ENCODE measurements at places on chromosomes 2 and 18.
A peak's percentile ranks its signal among the peaks of the same experiment; 100 is the strongest.

DNA sequence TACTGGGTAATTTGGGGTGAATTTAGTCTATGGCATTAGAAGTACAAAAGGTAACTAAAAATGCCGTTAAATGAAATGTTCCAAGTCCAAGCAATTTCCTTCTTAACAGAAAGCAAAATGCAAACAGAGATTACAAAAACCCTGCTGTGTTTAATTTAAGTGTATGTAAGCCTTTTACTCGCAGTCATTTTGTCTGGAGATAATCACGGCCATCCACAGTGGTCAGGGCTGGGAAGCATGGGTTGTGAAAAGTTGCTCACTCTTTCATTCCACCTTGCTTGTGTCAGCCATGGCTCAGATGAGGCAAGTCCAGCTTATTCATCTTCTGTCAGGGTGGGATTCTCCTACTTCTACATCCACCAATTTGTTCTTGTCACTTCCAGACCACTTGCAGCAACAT is 983.6 kb upstream of the ZEB2 start:
- no peak for DNase-seq

GRCh38 chr2:156695020-156695419 is 258.8 kb downstream of the GPD2 start:
- DNase-seq, result no peak

- no peak for DNase-seq
These were observed 74.2 kb upstream of the MC4R start for GRCh38 chr18:60446821-60447220.

DNA sequence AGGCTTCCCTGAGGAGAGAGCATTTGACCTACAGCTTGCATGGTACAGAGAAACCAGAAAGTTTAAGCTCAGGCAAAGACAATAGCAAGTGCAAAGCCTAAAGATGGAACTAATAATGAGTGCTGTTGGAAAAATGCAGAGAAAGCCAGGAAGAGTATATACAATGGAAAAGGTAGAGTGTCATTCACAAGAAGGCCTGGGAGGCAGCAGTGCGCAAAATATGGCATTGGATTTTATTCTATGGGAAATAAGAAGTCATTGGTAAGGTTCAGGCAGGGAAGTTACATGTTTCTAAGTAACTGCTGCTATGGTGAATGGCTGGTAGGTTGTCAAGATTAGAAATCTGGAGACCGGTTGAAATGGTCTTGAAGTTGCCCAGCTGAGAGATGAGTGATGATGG is 2167.3 kb upstream of the CELF4 start:
- no peak for DNase-seq

- DNase-seq, result peak; percentile 40
These were observed 188.1 kb downstream of the ZEB2 start for GRCh38 chr2:144331674-144332355.

DNA sequence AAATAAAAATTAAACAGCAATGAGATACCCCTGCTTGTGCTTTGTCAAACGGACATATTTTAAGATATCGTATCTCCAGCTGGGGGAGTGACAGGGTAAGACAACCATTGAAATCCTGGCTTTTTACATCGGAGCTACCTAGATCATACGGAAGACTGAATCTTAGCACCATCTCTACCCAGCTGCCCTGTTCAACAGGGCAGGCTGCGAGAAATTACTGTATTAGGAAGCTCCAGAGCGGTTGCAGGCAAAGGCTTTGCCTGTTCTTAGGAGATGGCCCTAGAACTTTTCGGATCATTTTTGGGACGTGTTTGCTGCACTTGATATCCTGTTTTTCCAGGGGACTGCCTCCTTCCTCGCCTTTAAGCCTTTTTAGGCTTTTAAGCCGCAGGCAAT is 2.0 kb upstream of the PRKCE start:
- no peak for DNase-seq

DNA sequence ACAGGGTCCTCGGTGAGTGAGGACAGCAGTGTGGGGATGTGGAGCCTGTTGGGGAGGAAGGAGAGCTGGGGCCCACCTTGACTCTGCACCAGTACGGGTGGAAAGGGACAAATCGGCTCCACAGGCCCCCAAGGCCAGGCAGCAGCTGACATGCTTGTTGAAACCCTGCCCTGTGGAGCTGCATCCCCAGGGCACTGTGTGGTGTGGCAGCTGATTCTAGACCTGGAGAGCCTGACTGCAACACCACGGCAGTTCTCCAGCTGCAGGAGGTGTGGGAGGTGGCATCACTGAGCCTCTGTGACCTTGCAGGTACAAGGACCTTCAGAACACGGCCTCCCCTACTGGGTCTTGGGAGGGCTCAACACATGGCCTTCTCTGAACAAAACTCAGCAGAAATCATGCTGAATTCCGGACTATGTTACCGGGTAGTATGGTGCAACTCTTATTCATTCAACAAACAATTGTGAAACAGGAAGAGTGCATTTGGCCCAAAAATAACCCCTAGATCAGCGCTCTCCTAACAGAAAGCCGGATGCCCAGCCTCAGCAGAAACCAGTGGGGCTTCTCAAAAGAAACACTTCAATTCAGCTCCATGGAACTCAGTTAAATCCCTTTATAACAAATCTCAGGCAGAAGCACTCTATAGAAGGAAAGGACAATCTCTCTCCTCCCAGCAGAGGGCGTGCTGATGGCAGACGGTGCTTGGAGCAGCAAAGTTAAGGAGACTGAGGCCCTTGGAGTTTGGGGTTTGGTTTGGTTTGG is 104.4 kb upstream of the SALL3 start:
- DNase-seq, result no peak

DNA sequence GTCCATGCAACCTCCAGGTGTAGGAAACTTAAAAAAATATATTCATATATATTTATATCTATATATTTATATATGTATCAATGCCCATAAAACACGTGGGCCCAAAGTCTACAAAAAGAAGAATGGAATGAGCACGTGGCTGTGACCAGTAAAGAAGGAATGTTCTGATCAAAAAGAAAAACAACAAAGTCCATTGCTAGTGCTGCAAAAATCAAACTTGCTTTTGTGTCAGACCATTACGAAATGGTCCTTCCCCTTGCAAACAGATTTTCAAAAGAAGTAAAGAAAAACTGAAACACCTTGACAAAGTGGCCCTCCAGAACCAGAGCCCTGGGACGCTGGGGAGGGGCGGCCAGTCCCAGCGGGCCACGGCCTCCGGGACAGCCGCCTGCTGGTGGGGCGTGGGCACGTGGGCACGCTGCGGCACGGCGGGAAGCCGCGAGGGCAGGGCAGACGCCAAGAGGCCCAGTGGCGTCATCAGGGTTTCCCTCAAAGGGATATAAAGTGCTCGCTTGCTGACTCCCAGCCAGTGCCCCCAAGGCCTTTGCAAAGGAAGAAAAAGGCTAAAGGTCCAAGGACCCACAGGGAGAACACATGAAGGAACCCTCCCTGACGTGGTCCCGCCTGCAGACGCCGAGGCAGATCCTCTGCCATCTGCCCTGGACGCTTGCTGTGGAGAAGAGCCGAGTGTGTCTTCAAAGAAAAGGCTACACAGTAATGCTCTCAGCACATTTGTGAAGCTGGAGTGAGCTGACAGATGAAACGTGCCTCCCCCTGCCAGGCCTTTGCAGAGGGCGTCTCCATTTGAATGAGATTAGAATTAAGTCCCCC is 201.8 kb downstream of the TWIST2 start:
- no peak for DNase-seq

DNA sequence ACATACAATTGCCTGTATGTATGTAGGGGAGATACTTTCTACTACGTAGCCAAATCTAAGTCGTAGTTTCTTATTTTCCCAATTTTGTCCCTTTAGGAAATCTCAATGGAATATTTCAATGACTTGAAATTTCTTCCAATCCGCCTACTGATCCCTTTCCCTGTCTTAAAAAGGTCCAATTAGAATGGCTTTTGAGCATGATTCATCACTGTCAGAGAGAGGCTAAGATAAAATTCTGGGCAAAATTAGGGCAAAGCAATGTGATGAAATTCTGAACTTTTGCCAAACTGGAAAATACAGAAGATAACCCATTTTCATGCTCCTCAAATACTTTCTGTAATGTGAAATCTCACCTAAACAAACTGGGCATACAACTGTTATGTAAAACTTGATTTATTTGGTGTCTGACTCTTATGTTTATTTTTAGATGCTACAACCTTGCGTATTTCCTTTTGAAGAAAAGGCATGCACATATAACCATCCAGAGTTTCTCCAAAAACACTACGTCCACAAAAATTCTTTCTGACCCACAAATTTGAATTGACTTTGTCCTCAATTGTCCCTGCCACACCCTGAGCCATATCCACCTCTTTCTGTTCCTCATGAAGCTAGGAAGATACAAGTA is 147.1 kb downstream of the IKZF2 start:
- no peak for DNase-seq

DNA sequence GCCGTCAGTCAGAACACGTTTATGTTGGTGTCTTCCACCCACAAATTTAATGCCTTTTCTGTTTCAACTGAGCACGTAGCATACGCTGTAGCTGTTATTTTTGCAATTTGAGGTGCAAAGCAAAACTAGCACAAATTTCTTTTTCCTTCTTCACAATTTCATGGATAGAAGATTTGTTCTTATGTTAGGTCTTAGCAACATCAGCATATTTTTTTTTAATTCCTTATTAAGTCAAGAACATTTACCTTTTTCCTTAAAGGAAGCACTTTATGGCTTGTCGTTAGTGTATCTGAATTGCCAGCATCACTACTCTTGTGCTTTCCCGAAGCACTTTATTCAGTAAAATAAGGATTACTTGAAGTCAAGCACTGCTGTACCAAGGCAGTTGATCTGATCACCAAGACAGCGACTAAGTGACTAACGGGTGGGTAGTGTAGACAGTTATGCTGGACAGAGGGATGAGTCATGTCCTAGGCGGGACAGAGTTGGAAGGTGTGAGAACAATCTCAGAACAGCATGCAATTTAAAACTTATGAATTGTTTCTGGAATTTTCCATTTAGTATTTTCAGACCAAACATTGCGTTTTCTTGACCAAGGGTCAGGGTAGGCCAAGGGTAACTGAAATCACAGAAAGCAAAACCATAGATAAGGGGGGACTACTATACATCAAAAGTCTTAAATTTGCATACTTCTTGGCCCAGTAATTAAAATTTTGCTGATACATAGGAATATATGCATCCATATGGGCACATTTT is 13.3 kb downstream of the BABAM2 start:
- no peak for DNase-seq

GRCh38 chr2:240451791-240452461 is 16.5 kb downstream of the GPC1 start:
- no peak for DNase-seq

GRCh38 chr2:23669413-23670244 is 257.3 kb downstream of the ATAD2B start:
- DNase-seq, result no peak

DNA sequence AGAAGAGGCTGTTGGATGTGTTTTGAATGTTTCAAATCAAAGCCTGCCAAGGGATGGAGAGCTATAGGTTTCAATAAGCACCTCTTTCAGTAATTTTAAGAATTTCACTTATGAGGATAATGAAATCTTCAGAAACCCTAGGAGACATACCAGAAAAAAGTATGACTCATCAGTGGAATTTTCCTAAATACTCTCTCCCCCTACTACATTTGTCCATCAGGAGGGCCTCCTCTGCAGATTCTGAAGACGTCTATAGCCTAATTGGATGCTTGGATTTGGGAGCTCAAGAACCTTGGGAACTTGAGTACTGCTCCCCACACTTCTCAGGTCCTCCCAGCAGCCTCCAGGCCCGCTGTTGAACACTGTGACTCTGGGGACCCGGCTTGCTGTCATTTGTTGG is 374.3 kb downstream of the SLC4A3 start:
- no peak for DNase-seq

GRCh38 chr2:185796758-185797157 is 58.2 kb downstream of the FSIP2 start:
- DNase-seq, result no peak

DNA sequence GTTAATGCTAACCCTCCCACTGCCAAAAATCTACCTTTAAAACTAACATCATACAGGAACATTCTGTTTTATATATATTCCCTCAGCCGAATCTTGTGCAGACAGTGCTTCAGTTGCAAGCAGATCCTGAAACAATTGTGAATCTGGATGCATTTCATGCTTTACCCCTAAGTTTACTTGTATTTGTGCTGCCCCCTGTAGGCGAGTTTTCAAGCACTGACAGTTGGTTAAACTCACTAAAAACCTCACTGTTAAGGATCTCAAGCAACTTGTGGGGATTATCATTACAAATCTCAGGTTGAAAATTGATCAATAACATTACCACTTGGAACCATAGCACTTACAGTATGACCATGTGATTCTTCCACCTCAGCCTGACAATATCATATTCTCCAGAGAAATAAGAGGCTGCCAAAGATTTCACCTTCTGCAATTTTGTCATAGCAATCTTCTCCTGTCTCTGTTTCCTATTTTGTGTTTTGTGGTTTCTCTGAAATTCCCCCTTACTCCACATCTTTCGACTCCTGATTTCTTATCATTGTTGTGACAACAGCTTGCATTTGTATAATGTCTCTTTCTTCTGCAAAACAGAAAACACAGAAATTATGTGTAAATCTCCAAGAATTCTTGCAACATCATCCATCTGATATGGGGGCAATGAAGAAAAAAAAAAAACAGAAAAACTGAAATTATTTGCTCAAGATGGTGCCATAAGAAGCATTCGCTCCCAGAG is 354.6 kb upstream of the SETBP1 start:
- DNase-seq, result no peak

DNA sequence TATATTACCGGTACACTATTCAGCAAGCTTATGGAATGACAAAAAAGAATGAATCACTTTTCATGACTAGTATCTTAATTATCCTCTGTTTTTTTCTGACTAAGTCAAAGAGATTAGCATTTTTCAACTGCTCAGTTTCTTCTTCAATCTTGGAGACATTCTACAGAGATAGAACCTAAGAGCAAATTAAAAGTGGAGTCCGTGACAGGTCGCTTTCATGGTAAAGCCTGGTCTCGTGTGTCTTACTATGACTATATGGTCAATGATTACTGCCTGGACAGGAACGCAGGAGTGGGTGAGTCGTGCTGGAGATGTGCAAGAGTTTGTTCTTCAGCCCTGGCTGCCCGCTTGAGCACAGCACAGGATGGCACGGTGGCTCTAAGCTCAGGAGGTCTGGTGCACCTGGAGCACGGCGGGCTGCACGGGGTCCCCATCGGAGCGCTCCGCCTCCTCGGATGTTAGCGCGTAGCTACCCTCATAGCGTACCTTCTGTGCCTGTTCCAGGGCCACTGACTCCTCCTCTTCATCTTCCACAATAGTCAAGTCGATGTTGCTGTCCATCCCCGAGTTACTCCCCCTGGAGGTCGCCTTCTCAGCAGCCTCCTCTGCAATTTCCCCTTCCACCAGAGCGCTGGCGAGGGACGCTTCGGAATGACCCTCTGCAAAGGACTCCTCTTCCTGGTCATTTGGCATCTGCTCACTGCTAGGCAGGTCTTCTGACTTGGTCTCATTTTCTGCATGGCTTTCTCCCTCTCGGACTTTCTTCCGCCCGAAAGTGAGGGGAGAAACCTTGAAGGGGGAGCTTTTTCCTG is 11.1 kb downstream of the CAVIN2 start:
- DNase-seq, result no peak

GRCh38 chr2:4134551-4135550 is 431.5 kb downstream of the DCDC2C start:
- DNase-seq, result no peak

GRCh38 chr2:179661986-179662385 is 199.4 kb downstream of the ZNF385B start:
- no peak for DNase-seq
